ENCODE measurements at places on chromosomes 1 and 21.

- no peak overlapping the region for H3K4me3 ChIP-seq
- no peak overlapping the region for H3K27ac ChIP-seq
- H3K27me3 ChIP-seq, result no peaks in the 10 kb centered on the region
- H3K36me3 ChIP-seq, result no peaks in the 10 kb centered on the region
Measured at GRCh38 chr1:185594786-185595410, 139.3 kb upstream of the HMCN1 start.

- no peak for DNase-seq
- H3K27me3 ChIP-seq, result no peaks in the 10 kb centered on the region
- no peak overlapping the region for H3K4me3 ChIP-seq
- no peak overlapping the region for H3K27ac ChIP-seq
Measured at GRCh38 chr1:5765483-5765882, 226.7 kb downstream of the NPHP4 start.

- no peaks in the 10 kb centered on the region for H3K4me1 ChIP-seq
- H3K27me3 ChIP-seq, result no peaks in the 10 kb centered on the region
- no peak overlapping the region for H3K27ac ChIP-seq
- no peak for DNase-seq
Measured at GRCh38 chr1:202249436-202249835, 55.8 kb downstream of the LGR6 start.

GRCh38 chr1:75616436-75617433 is 5.8 kb upstream of the SLC44A5 start:
- H3K36me3 ChIP-seq, result no peaks in the 10 kb centered on the region
- peaks cover 49% of the 10 kb centered on the region for H3K27me3 ChIP-seq
- no peak overlapping the region for H3K27ac ChIP-seq
- no peak overlapping the region for H3K4me3 ChIP-seq
- no peak for DNase-seq

GRCh38 chr1:230814949-230815692 is 53.2 kb downstream of the C1orf198 start:
- no peaks in the 10 kb centered on the region for H3K27me3 ChIP-seq
- no peak overlapping the region for H3K4me3 ChIP-seq
- H3K36me3 ChIP-seq, result no peaks in the 10 kb centered on the region
- no peak overlapping the region for H3K27ac ChIP-seq
- DNase-seq, result no peak
- H3K4me1 ChIP-seq, result no peaks in the 10 kb centered on the region

DNA sequence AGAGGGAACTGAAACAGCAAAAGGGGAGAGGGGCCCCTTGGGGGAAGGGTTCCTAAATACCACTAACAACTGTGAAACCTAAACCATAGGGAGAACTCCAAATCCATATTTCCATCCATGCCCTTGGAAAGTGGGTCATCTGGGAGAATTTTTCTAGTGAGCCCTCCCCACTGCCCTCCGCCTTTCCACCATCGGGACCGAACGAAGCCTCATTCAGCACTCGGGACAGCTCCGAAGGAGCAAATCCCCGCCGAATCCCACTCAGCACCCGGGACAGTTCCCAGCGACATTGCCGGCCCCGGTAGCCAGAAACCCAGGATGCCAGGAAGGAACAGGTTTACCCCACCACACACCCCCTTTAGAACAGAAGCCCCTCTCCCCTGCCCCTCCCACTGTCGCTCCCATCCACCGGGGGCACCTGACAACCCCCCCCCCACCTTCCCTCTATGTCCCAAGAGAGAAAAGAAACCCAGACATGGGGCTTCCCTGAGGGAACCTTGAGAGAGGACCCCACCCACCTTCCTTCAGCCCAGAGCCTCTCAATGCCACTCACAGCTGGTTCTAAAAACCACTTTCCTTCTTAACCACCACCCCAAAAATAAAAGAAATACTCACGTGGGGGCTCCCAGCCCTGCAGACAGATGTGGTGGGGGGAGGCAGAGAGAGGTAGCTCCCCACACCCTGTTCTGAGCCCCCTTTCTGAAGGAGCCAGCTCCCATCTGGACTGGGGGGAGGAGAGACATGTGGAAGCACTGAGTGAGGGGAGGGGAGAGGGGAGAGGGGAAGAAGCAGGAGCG is 4.5 kb downstream of the DLGAP3 start:
- no peak for DNase-seq
- H3K4me1 ChIP-seq, result peaks cover 10% of the 10 kb centered on the region

GRCh38 chr21:44086636-44087425 is 20.4 kb upstream of the PWP2 start:
- no peaks in the 10 kb centered on the region for H3K27me3 ChIP-seq
- H3K36me3 ChIP-seq, result peaks cover 92% of the 10 kb centered on the region
- H3K4me3 ChIP-seq, result no peak overlapping the region
- DNase-seq, result no peak
- H3K27ac ChIP-seq, result peak overlapping the region; percentile 54
- H3K4me1 ChIP-seq, result peaks cover 25% of the 10 kb centered on the region

GRCh38 chr1:156371553-156372264 is 2.7 kb downstream of the RHBG start:
- peaks cover 49% of the 10 kb centered on the region for H3K4me1 ChIP-seq
- H3K36me3 ChIP-seq, result no peaks in the 10 kb centered on the region
- peak; percentile 92 for DNase-seq
- peak overlapping the region; percentile 1 for H3K4me3 ChIP-seq
- H3K27ac ChIP-seq, result no peak overlapping the region
- no peaks in the 10 kb centered on the region for H3K27me3 ChIP-seq

DNA sequence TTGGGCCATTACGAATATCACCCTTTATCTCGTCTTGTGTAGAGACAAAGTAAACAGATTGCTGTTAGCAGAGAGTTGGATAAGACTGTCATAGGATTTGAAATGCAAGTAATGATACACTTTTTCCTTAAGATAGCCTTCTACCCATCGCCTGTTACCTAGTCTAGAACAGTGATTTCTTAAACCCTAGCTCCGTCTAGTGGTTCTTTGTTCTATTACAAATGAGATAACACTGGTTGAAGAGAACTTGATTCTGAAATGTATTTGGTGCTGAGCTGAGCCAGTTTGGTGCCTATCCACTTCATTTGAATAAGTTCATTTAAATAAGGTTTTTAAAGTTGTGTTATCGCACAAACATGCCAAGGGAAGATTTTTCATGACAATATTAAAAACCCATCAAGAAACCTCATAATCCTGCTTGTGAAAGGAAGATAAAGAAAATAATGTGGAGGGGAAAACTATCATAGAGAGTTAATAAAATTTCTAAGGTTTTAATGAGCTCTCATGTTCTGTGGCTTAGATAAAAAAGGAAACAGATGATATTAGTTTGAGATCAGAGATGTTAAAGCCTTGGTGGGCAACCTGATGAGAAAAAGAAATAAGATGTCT is 1.5 kb upstream of the KCNH1 start:
- H3K4me1 ChIP-seq, result peaks cover 4% of the 10 kb centered on the region
- no peak for DNase-seq
- H3K4me3 ChIP-seq, result no peak overlapping the region

DNA sequence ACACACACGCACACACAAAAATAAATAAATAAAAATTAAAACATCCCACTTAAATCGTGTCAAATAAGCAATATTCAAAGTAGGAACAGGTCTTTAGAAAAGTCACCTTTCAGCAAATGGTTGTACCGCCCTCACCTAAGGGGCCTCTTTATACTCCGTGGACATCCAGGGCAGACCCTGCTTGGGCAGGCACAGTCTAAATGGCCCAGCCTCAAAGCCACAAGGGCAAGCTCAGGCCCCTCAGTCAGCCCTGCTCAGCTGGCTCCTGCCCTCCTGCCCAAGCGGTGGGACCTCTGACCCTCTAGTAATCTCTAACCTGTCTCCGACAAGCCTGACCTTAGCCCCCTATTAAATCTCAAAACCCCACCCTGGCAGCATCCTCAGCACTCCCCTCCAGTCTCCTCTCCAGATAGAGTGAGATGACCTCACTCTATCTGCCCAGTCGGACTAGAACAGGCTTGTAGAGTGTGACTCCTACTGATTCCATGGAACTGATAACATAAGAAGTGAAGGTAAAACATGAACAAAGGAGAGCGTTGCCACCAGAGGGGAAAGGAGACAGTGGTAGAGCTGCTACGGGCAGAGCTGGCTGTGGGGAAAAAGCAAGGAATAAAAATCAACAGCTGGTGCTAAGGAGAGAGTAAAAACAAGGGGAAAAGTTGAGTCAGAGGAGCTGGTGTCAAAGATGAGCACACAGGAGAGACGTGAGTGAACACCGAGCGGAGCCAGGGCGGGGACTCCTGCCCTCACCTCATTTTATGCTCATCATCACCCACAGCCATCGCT is 36.0 kb downstream of the SIPA1L2 start:
- H3K27ac ChIP-seq, result no peak overlapping the region
- peaks cover 47% of the 10 kb centered on the region for H3K4me1 ChIP-seq
- H3K4me3 ChIP-seq, result no peak overlapping the region
- no peak for DNase-seq
- no peaks in the 10 kb centered on the region for H3K36me3 ChIP-seq
